ENCODE measurements at places on chromosomes 4 and X. TPM values are rescaled to one million over a fixed set of nuclear protein-coding genes. Genes with fewer than 3 reads are reported as not detected.

Gene S100G
- not detected for polyA plus RNA-seq

Gene CNKSR2
- polyA plus RNA-seq, result not detected

Gene ARMCX1
- 27.2 TPM for polyA plus RNA-seq

Gene PABPC4L
- 0.63 TPM for polyA plus RNA-seq

Gene AKAP14
- not detected for polyA plus RNA-seq

Gene CCDC160
- not detected for polyA plus RNA-seq

Gene LCORL
- polyA plus RNA-seq, result 1.7 TPM

Gene PPP1R3F
- 6.3 TPM for polyA plus RNA-seq

Gene TLR2
- 12.8 TPM for polyA plus RNA-seq

Gene SPON2
- polyA plus RNA-seq, result 4.9 TPM

Gene SRD5A3
- polyA plus RNA-seq, result 7.8 TPM

Gene CT45A2
- polyA plus RNA-seq, result not detected

Gene STARD8
- 3.3 TPM for polyA plus RNA-seq

Gene RHOXF2
- not detected for polyA plus RNA-seq

Gene STX18
- 32.2 TPM for polyA plus RNA-seq

- DNase-seq, result no peak
Measured at GRCh38 chrX:133005042-133005441, 46.6 kb upstream of the HS6ST2 start.

- no peak for DNase-seq
Measured at GRCh38 chrX:37781814-37782213, 2.0 kb downstream of the CYBB start.

DNA sequence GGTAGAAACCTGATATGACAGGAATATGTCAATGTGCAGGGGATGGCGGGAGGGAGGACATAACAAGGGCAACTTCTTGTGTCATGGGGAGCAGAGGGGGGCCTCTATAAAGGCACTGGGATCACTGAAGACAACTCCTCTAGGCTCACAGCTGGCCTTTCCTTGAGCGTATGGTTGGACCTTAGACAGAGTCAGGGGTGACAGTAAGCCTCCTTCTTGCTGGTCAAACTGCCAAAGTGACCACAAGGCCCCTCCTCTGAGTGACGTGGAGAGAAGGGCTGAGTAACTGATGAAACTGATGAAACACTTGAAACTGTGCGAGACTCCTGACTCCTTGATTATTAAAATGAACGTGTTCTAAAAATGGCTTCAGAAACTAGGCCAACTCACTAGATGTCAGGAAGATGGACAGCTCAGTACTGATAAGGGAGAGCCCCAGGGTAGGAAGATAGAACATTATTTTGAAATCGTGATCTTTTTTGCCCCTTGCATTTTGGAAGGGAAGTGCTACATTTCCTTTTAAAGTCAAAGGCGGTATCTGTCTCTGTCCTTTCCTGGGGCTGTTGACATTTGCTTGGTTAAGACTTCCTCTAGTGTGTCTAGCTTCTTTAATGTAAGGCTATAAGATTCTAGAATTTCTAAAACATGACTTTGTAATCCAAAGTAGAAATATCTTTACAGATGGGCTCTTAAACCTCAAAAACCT lies 1.6 kb downstream of the RAB33A start:
- peak; percentile 75 for DNase-seq

- DNase-seq, result no peak
Measured at GRCh38 chr4:24971192-24971591, 58.4 kb upstream of the CCDC149 start.

DNA sequence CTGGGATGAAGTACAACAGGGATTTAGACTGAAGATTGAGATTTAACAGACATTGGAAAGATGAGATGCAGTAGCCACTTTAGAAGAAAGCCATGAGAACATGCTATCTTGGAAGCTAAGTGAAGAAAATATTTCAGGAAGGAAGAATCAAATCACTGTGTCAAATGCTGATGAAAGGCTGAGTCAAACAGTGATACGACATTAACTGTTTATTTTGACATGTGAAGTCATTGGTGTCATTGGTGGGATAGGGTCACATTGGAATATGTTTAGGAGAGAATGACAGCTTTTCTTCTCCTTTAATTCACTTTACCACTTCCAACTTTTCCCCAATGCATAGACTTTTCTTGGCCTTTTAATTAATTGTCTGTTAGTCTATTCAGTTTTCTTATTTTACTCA lies 653.0 kb upstream of the BOD1L1 start:
- DNase-seq, result no peak

- no peak for DNase-seq
Measured at GRCh38 chrX:11375614-11376119, 82.5 kb downstream of the AMELX start.

DNA sequence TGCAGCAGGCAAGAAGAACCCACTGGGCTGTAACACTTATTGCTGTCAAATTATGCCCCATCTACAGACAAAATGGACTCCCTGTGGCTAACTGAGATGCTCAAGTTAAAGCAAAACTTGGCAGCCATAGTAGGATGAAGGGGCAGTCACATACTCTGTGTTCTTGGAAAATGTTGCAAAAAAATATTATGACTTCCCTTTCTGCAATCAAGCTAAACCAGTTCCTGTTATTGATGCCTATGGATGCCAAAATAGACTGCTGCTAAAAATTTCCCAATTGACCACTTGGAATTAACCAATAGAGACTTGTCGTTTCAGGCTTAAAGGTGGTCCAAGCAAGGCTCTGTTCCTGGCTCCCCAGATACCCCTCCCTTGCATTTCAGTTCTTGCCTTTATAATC lies 49.5 kb downstream of the IQCM start:
- DNase-seq, result no peak

- DNase-seq, result no peak
Measured at GRCh38 chr4:140930557-140930956, 174.4 kb upstream of the TBC1D9 start.

- no peak for DNase-seq
Measured at GRCh38 chr4:43325220-43325967, 432.9 kb downstream of the GRXCR1 start.

GRCh38 chr4:23946299-23946698 lies 56.5 kb upstream of the PPARGC1A start:
- no peak for DNase-seq

DNA sequence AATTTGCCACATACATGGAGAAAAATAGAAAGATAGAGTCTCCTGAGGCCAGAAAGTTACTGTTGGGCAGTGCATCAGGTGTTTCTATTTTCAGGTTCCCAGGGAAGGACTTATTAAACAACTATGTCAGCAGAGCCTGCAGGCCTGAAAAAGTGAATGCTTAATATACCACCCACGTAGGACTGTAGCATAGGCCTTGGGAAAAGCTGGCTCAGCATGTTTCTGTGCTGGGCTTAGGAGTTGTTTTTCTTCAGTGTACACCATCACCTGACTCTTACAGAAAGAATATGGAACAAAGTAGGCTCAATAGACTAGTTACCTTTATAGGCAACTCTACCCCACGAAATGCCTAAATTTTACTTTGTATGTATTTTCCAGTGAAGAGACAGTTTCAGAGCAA lies 1385.9 kb downstream of the FAM133A start:
- no peak for DNase-seq

DNA sequence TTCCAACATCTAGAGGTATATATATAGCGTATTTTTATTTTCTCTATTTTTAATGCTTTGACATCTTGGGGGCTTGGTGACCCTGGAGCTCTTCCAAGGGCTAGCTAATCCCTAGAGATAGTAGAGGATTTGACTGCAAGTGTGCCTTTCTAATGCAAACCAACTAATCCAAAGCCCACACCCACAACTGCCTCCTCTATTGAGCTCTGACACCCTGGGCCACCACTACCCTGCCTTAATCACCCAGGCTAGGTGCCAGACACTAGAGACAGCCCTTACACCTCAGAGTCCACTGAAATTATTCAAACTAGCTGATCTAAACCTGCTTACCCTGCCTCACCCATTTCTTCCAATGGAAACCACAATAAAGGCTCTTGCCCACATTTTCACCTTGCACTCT lies 69.6 kb upstream of the ATXN3L start:
- DNase-seq, result no peak

All from aorta (tissue), 5 donors.